ENCODE measurements at places on chromosomes 6 and 20. TPM values are rescaled to one million over a fixed set of nuclear protein-coding genes. Genes with fewer than 3 reads are reported as not detected.

HRH3 gene
- total RNA-seq, result not detected

NAPB gene
- 11.2 TPM for total RNA-seq

BMP2 gene
- total RNA-seq, result 20.7 TPM

DYNLRB1 gene
- total RNA-seq, result 49.0 TPM

CST9 gene
- not detected for total RNA-seq

VSX1 gene
- not detected for total RNA-seq

C4B gene
- 6.8 TPM for total RNA-seq

FGD2 gene
- total RNA-seq, result not detected

PAK5 gene
- under 0.01 TPM for total RNA-seq

PTCRA gene
- not detected for total RNA-seq

MYLK4 gene
- 0.44 TPM for total RNA-seq

DPPA5 gene
- not detected for total RNA-seq

All from smooth muscle cell of trachea (primary cell).